ENCODE measurements at places on chromosomes 12 and 14.

- DNase-seq: no peak
Measured at GRCh38 chr12:82870771-82871377, 184.2 kb downstream of the TMTC2 start.

DNA sequence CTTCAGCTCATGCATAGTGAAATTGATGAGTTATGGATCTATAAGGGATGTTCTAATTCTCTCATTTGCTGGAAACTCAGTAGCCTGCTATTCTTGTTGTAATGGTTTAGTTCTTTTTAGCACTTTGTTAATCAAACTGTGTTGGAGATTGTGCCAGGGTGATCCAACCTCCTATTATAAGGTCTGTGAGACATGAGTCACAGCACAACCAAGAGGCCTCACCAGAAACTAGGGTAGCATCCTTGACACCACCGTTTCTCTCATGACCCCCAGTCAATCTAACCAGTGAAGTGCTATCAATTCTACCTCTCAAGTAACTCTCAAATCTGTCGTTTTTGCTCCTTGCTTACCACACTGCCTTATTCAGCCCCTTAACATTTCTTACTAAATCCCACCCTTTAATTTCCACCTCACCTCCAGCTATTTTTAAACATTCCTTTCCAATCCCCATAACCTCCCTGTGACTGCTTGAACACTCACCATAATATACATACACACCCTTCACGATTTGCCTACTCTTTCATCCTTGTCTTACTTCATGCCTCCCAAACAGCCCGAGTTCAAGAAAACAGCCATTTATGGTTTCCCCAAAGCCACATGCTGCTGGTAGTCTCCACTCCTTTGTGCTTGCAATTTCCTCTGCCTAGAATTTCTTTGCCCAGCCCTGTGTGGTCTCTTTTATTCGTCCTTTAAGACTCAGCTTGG, 53.9 kb upstream of the NUDT4 start:
- no peak for DNase-seq

GRCh38 chr12:57048423-57049118, 1.4 kb downstream of the MYO1A start:
- DNase-seq: no peak

DNA sequence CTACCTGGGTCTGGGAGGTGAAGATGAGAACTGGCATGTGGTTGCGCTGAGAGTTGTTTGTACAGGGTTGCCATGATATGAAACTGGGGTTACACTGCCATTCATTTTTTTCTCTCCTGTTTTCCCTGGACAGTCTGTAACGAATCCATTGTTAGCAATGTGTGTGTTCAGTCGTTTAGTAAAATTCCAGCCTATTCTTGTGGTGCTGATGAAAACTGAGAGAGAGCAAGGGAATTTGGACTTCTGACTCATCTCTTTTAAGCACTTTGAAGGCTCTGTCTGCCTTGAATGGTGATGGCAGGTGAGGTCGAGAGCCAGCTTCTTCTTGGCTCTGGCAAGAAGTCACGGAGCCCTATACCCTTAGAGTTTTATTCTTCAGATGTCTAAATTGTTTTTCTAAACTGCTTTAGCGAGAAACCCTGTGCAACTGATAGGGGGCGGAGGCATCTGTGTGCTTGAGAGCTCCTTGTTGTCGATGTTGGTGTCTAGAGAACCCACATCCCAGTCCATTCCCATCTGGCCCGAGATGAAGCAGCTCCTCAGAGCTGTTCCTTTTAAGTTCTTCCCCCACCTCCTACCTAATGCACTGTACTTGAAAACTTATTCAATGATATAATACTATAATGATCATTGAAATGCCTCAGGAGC, 204.4 kb downstream of the TMX1 start:
- no peak for DNase-seq

- no peak for DNase-seq
Measured at GRCh38 chr12:78951803-78952551, 87.4 kb downstream of the SYT1 start.
